ENCODE measurements at places on chromosomes 5 and 9.

GRCh38 chr9:18274693-18275092, 199.3 kb upstream of the ADAMTSL1 start:
- no peak for DNase-seq

GRCh38 chr5:143931986-143932385, 120.0 kb downstream of the HMHB1 start:
- no peak for DNase-seq

DNA sequence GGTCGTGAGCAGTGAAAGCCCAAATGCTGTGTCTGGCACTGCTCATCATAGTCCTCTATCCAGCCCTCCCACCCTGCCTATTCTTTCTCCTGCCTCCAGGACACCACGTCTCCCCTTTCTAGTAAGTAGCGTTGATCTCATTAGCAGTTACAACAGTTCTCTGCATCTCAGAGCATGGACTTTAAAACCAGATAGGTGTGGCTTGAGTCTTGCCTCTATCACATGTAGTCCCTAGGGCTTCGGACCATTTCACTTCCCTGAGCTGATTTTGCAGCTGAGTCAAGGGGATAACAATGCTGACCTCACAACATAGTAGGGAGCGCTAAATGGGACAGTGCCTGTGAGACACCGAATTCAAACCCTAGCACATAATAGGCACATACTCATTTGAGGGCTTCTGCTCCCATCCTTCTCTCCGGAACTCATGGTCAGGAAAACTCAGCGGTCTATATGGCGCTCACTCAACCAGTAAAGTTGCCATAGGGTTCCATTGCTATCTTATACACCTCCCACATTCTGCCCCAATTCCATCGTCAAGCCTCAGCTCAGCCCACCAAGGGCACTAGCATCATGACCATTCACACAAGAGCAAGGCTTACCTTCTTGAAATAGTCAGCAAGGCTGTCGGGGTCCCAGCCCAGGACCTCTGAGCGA, 515 bp downstream of the LCP2 start:
- no peak for DNase-seq

DNA sequence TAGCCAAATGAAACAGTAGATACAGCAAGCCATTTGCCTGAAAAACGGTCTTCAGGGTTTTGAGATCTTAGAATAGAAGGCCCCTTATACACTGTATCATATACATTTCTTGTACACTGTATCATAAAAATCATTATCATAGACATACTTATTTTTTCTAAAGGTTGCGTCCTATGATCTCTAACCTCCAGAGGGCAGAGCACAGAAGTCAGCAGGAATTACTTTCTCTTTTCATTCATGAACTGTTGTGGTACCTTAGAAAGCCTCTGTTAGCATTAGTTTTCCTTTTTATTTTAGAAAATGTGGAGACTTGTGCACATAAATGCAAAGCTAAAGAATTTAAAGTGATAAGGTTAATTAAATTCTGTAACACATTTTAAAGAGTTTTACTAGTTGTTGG, 115.4 kb downstream of the OXCT1 start:
- DNase-seq: no peak

DNA sequence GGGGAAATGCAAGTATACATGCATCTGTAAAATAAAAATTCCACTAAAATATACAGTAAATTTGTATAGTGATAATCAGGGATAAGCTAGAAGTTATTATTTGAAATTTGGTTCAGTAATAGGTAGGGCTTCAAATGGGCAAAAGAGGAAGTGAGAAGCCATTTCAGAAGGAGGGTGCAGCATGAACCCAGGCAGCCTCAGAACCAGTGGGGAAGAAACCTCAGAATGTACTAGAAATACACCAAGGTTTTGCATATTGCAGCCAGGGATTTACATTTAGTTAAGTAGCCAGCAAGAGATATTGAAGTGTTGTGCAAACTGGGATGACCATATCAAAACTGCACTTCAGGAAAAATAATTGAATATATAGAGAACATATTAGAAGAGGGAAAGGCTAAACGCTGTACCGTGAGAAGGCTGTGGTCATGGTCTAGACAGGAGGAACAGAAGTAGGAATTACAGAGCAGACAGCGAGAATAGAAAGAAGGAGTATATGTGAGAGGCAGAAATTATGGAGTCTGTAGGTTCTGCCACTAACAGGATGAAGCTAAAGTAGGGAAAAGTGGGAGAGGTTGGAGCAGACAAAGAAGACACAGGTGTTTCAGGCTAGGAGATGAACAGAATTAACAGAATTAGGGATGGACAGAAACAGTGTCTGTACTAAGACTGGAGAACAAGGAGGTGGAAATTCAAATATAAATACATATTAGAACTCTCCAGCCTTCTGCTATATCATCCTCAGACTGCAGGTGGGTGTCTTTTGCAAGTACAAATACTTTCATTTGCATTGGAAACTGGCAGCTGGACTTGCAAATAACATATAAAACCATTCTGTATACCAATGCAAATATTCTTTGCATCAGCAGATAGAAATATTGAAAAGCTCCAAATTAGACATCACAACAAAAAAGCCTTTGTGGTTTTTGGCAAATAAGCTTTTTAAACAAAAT, 335.6 kb downstream of the ZNF608 start:
- DNase-seq: no peak

GRCh38 chr9:122350577-122351355, 20.1 kb upstream of the PTGS1 start:
- peak; percentile 50 for DNase-seq

GRCh38 chr5:149014571-149015031, 48.3 kb downstream of the SH3TC2 start:
- no peak for DNase-seq

DNA sequence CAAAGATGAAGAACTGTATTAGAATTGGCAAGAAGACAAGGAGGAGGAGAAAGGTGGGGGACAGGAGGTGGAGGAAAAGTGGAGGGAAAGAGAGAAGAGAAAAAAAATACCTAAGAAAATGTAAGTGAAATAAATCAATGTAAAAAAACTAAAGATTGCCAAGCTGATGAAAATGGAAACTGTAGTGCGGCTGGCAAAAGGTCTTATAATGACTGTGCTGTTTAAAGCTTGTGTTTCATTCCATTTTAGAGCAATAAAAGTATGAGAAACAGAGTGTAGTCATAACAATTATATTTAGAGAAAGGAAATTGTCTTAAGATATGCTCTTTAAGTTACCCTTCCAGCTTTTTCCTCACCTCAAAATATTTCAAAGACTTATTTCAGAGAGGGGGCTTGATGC, 670.5 kb upstream of the SEMA6A start:
- DNase-seq: no peak

DNA sequence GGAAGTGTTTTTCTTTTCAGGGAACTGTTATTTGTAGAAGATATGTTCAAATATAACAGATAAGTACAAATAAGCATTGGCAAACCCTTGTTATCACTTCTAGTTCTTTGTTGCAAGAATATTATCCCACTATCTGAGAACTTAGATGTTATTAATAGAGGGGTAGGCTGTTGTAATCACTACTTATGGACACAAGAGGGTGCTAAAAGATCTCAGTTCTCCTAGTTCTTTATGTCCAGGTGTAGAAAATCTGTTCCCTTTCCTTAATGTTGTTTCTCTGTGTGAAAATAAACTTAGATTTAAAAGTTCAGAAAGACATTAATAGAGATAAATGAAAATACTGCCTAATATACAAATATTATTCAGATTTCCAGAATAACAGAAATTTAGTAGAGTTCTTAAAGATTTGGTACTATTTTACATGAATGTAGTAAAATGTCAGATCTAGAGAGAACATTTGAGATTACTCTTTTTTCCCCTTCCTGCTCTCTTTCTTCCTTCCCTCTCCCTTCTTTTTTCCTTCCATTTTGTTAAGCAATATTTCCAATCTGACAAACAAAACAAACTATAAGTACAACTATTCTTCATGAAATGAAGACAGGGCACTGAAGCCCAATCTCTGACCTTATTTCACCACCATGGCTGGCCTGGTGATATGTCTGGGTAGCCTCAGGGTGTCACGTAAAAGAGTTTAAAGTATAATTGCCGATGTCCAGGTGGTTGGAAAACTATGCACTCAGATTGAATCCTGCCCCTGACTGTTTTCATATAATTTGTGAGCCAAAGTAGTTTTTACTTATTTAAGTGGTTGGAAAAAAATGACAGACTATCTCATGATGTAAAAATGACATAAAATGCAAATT, 43.6 kb upstream of the C5orf46 start:
- DNase-seq: no peak

GRCh38 chr9:129239946-129240490, 62.0 kb upstream of the IER5L start:
- DNase-seq: no peak

- no peak for DNase-seq
Measured at GRCh38 chr5:169534939-169535338, 48.6 kb upstream of the SPDL1 start.

DNA sequence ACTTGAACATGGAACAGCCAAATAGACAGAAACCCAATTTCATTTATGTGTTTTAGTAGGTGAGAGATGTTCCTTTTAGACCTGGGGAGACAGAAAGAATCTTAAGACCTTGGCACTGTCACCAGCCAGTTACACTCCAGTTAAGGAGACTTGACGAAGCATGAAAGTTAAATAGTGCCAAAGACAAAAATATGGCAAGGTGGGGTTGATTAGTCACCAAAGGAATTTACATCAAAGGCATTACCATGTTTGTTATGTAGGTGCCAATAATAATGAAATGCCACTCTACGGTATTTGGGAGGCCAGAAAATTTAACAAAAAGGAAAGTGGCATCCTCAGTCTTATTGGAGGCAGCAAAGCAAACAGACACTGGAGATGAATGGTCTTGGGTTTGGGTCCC, 9.2 kb upstream of the IL12B start:
- DNase-seq: no peak

- no peak for DNase-seq
Measured at GRCh38 chr9:121023064-121023463, 27.0 kb downstream of the C5 start.

DNA sequence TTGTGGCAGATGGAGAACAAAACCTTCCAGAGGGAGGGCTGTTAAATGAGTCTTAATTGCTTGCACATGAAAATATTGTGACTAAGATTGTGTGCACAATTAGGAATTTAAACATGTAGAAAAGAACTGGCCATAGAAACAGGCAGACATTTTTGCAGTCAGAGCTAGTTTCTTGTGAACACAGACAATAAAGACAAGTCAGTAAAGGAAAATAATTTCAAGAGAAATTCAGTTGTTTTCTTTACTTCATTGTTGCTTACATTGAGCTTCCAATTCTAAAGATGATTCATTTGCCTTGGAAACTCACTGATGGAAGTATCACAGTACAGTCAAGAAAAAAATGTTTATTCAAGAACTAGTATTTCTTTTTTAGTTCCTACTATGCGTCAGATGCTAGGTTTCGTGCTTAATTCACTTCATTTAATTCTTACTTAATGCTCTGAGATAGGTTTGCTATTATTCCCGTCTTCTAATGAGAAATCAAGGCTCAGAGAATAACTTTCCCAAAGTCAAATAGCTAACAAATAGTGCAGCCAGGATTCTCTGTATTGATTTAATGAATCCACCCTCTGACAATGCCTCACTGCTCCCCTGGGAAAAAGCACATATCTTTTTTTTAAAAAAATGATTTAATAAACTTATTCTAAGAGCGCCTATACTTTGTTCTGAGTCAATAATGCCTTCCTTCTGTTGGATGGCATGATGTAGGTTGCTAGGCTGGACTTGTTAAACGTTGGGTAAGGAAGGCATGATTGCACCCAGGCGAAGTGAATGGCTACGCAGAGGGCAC, 581.4 kb downstream of the RAB3C start:
- no peak for DNase-seq

- DNase-seq: no peak
Measured at GRCh38 chr9:120951960-120952618, 25.5 kb upstream of the TRAF1 start.

DNA sequence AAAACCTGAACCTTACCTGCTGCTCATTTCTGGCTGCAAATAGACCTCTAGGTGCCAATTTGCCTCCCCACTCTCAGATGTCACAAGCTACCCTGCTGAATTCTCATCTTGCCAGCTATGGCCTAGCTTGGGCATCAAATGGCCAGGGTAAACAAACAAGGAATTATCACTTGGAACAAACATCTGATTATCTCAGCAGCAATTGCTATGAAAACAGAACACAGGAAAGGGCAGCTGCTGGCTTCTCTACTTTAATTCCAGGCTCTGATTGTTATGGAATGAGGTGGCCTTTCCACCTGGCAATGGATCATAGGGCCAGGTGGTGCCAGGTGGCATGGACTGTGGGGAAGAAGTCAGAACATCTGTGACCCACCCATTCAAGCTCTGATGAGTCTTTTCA, 505.1 kb downstream of the TLR4 start:
- no peak for DNase-seq

DNA sequence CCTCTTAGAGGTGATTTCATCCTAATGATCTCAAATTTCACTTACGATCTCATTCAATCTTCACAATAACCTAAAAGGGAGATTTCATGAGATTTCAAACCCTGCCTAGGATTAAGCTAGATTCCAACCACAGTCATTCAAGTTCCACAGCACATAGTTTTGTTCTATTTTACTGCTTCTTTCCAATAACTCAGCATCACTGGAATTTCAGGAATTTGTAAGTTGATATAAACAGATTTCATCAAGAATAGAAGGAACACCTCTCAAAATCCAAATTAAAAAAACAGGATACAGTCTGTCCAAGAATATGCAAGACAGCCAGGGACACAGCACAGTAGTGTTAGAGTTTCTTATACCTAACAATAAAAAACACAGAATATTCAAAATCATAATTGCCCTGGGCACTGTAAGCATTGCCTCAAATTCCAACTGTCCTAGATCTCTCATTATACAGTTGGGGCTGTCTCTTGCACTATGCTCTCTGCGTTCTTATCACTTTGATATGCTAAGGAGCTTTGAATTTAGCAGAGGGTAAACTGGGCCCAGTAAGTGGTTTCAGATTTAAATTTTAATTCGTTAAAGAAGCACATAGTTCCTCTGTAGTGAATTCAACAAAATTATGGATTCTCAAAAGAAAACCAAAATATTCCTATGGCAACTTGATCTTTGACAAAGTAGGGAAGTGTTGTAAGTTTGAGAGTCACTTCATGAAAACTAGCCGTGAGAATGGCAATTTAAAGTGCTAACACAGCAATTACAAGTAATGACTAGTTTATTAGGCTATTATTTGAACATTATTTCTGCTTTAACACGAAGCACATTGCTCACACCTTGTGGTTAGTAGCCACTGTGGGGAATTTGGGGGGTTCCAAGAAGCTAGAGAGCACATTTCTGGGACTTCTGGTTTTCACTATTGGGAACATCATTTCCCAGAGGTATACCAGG, 478.6 kb upstream of the C9orf72 start:
- no peak for DNase-seq

- DNase-seq: no peak
Measured at GRCh38 chr5:109690242-109690974, 681 bp downstream of the MAN2A1 start.

- DNase-seq: no peak
Measured at GRCh38 chr5:123083298-123083697, 5.7 kb upstream of the PRDM6 start.

GRCh38 chr5:56192246-56192645, 40.9 kb downstream of the ANKRD55 start:
- DNase-seq: no peak

- DNase-seq: no peak
Measured at GRCh38 chr5:158376679-158377078, 517.7 kb upstream of the CLINT1 start.

Data from activated CD4-positive, CD25-positive, alpha-beta regulatory T cell treated with anti-CD3 and anti-CD28 coated beads, Interleukin-2, amount 50 U/mL, for 16 hours (primary cell).